ENCODE measurements at places on chromosomes 2 and 18. TPM values are rescaled to one million over a fixed set of nuclear protein-coding genes. Genes with fewer than 3 reads are reported as not detected.

DNA sequence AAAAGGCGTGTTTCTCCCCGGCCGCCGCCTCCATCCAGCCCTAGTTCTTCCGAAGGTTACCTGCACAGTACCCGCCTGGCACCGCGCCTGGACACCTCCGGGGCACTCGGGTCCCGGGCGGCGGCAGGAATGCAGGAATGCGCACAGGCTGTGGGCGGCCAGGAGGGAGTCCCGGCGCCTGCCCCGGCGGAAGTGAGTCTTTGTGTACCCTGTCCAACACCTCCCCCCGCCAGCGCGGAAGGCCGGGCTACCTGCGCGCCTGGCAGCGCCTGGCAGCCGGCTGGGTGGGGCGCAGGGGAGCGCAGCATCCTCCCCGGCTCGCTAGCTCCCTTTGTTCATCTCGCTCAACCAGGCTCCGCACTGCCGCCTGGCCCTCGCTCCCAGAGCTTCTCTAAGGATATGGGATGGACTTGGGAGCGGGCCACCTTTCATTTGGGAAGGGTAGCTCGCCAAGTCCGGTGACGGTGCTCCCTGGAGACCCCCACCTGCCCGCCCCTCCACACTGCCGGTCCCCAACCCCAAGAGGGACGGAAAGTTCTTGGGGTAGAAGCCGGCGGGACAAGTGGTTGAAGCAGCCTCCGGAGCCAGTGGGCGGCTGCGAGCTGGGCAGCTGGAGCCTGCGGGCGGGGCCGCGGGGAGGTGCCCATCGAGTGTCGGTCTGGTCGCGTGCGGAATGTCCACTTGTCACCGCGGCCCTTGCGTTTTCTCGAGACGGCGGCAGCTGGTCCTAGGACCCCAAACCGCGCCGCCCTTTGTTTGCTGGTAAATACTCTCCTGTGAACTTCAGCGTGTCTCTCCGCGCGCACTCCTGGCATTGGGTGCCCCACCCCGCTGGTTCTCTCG lies 1.2 kb upstream of the ST6GAL2 start:
- no peak for DNase-seq

GRCh38 chr2:199914372-199914958 lies 3.4 kb downstream of the C2orf69 start:
- no peak for DNase-seq

DNA sequence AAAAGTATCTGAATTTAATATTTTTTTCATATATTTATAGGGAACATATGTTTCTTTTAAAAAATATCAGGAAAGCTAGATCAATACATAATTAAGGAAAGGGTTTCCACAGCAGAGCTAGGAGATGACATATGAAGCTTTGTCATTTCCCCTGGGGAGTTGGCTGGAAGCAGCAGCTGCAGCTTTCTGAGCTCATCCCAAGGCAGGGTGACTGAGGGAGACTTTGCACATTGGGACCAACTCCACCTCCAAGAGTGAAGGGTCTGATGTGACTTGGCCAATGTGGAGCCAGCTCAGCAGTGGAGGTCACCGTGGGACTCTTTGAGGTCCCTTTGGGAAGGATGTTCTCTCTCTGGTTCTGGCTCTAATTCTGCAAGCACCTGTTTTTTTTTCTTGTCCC lies 315.1 kb downstream of the RDH14 start:
- DNase-seq, result no peak

DNA sequence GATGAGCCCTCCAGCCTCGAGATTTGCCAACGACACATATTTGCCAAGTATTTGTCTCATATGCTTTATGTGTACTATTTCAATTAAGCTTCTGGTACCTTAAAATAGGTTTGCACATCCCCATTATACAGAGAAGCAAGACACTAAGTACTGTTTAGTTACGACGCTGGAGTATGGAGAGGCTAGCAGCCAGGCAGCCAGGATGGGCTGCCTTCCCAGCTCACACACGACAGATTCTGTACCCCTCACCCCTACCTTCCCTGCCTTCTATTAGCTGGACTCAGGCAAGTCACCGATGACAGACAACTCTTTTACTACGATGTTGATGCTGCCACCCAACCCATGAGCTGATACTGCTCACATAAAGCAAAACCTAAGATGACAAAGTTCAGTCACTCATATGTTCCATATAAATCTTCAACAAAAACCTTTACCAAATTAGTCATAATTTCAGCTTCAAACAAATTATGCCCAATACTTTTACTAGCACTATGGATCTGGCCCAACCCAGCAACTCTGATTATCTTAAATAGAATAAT lies 17.0 kb downstream of the PDIA6 start:
- DNase-seq, result no peak

GRCh38 chr2:228983700-228984099 lies 287.4 kb downstream of the PID1 start:
- no peak for DNase-seq

DNA sequence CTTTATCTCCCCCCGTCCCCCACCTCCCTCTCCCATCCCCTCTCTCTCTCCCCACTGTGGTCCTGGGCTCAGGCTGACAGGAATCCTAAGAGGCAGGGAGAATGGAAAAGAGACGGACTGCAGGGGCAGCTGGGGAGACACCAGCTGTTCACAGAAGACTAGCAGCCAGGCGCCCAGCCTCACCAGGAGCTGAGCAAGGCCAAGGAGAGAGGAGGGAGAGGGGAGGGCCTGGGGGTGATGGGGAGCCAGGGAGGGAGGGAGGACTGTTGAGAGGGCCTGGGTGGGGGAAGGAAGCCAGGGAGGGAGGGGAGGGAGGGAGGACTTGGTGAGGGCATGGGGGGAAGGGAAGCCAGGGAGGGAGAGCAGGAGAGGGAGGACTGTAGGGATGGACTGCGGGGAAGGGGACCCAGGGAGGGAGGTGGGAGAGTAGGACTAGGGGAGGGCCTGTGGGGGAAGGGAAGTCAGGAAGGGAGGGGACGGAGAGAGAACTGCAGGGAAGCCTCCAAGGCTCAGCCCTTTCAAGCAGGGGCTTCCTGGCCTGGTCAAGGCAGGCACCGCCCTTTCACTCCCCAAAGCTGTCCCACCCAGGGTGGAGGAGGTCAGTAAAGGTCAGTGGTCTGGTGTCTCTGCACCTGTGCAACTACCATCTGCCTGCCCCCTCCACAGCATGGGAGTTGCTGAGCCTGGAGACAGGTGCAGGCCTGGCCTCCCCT lies 517.7 kb upstream of the MYT1L start:
- DNase-seq, result peak; percentile 50

GRCh38 chr2:60533101-60534051 lies 20.1 kb downstream of the BCL11A start:
- DNase-seq, result no peak

C1QL2 gene
- not detected for polyA plus RNA-seq

ESPNL gene
- polyA plus RNA-seq, result 1.3 TPM

COLEC11 gene
- polyA plus RNA-seq, result 2.0 TPM

TXNDC2 gene
- 0.03 TPM for polyA plus RNA-seq

OBSL1 gene
- 27.6 TPM for polyA plus RNA-seq

C2orf78 gene
- polyA plus RNA-seq, result not detected

All from spleen (tissue), 13 donors.